ENCODE measurements at places on chromosomes 5 and 9. TPM values are rescaled to one million over a fixed set of nuclear protein-coding genes. Genes with fewer than 3 reads are reported as not detected.

GRCh38 chr9:122302237-122303093, 37.8 kb downstream of the MRRF start:
- DNase-seq: no peak

DNA sequence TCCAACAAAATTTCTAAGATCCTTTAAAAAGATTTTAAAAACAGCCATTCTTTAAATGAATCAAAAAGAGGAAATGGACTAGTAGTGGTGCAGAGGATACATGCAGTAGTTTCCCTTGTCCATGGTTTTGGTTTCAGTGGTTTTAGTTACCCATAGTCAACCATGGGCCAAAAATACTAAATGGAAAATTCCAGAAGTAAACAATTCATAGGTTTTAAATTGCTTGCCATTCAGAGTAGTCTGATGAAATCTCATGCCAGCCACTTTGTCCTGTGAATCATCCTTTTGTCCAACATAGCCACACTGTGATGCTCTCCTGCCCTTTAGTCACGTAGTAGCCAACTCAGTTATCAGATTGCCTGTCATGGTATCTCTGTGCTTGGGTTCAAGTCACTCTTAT, 286.1 kb downstream of the ANXA1 start:
- no peak for DNase-seq

- DNase-seq: peak; percentile 80
Measured at GRCh38 chr5:181261320-181262049, 542 bp upstream of the TRIM52 start.

GRCh38 chr9:131407717-131408195, 13.9 kb downstream of the PRRC2B start:
- peak; percentile 54 for DNase-seq

- no peak for DNase-seq
Measured at GRCh38 chr5:53211799-53212198, 102.2 kb upstream of the MOCS2 start.

- no peak for DNase-seq
Measured at GRCh38 chr9:6034954-6035353, 19.5 kb upstream of the RANBP6 start.

- no peak for DNase-seq
Measured at GRCh38 chr9:129442803-129443511, 177.9 kb downstream of the C9orf50 start.

- no peak for DNase-seq
Measured at GRCh38 chr5:24208686-24209106, 436.1 kb downstream of the CDH10 start.

- DNase-seq: no peak
Measured at GRCh38 chr5:127981498-127981897, 102.1 kb upstream of the SLC12A2 start.

DNA sequence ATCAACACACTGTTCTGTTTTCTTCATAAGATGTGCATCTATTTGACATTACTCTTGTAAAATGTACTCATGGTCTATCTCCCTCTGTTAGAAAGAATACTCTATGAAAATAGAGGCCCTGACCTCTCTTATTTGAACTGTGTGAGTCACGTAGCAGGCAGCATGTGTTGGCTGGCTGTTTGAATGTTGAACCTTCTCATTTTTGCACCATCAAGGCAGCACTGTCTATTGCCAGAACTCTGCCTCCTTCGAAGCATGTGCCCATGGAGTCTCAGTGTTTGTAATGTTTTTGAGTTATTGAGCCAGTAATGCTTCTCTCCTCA, 144.4 kb downstream of the ALDH1A1 start:
- DNase-seq: no peak

DNA sequence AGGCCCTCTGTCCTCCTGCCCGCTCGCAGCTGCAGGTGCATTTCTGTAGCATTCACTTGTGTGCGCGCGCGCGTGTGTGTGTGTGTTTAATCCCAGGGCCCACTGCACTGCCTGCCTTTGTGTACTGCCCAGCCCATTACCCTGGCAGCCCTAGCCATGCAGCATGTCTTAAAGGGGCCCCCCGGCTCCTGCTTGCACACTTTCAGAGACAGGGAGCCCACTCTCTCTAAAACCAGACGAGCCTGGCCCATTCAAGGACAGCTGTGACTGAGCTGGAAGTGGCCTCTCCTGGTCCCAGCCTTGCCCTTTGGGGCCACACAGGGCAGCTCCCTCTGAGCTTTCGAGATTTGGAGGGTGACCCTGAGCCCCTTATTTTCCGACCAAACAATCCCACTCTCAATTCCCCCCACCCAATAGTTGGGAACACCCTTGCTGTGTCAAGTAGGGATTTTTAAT, 98.9 kb downstream of the DAB2IP start:
- DNase-seq: peak; percentile 3

GRCh38 chr9:26426551-26427131, 466.0 kb downstream of the CAAP1 start:
- DNase-seq: no peak

WNT8A gene
- not detected for total RNA-seq

PCBD2 gene
- 13.1 TPM for total RNA-seq

CKS2 gene
- 8.5 TPM for total RNA-seq

RC3H2 gene
- total RNA-seq: 70.7 TPM

IFNA2 gene
- total RNA-seq: not detected

Data from CD4-positive, alpha-beta memory T cell (primary cell).